ENCODE measurements at places on chromosomes 7 and 10.

- no peaks in the 10 kb centered on the region for H3K36me3 ChIP-seq
- peaks cover 3% of the 10 kb centered on the region for H3K27me3 ChIP-seq
- no peak overlapping the region for H3K27ac ChIP-seq
- DNase-seq, result peak; percentile 35
- H3K4me1 ChIP-seq, result peaks cover under 1% of the 10 kb centered on the region
Observed at GRCh38 chr7:75756991-75757676, 14.9 kb downstream of the CCL26 start.

DNA sequence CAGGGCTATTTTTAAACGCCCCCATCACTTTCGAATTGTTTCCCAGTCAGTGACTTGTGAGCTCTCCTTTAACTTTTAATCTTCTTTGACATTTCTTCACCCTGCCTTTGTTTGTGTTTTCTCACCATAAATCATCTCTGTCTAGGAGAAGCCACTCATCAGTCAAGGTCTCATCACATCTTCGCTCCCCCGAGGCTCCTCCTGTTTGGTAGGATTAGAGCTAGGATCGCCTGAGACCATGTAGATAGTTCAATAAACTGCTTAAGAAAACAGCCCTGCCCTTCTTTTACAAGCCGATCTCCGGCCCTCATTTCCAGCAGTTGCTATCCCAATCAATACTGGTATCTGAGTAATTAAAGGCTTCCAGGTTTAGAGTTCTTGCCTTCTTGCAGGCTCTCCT, 472.8 kb upstream of the ADARB2 start:
- H3K4me1 ChIP-seq, result no peaks in the 10 kb centered on the region
- no peaks in the 10 kb centered on the region for H3K27me3 ChIP-seq
- no peak for DNase-seq
- H3K4me3 ChIP-seq, result no peak overlapping the region
- H3K36me3 ChIP-seq, result no peaks in the 10 kb centered on the region
- H3K27ac ChIP-seq, result no peak overlapping the region

DNA sequence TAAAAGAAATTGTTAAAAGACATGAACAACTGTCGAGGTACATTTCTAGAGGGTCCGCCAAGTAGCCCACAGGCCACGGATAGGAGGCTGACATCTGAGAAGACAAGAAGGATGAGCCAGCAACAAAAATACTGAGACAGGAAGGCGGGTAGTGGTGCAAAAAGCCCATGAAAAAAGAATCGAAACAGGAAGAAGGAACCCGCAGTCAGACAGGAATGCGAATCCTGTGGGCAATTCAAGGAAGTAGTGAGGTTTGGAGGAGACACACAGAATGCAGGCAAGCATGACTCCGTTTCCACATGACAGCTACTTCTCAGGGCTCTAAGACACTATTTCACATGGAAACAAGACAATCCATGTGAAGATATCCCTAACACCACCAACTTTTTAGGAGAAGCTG, 125.2 kb downstream of the DOCK4 start:
- no peak overlapping the region for H3K4me3 ChIP-seq
- H3K27me3 ChIP-seq, result peaks cover 29% of the 10 kb centered on the region
- no peaks in the 10 kb centered on the region for H3K36me3 ChIP-seq
- no peak for DNase-seq
- H3K27ac ChIP-seq, result no peak overlapping the region
- peaks cover 16% of the 10 kb centered on the region for H3K4me1 ChIP-seq

DNA sequence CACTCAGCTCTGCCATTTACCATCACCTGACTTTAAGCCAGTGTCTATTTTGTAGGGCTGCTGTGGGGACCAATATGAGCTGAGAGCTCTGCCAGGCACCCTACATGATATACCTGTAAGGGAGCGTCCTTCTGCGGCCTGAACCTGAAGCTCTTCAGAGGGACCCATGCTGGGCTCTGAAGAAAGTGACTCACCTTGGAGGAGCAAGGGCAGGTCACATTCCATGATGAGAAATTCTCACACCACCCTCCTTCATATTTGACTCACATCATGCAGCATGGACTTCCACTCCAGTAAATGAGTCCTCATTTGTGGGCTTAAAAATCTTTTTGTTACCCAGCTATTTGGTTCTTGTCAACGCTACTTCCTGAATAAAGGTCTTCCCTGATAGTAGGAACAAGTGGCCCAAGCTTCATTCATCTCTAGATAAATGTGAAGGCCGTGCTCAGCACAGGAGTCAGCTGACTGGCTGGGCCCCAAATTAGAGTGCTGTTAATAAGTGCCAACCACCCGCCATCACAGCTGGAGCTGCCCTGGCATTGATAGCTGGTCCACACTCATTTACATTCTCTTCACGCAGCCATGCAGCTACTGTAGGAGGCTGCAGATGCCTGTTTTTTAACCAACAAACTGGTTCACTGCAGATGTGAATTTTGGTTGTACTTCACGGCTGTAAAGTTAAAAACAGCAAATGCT, 78.4 kb downstream of the RNF216 start:
- no peak overlapping the region for H3K27ac ChIP-seq
- DNase-seq, result no peak
- H3K4me3 ChIP-seq, result no peak overlapping the region

DNA sequence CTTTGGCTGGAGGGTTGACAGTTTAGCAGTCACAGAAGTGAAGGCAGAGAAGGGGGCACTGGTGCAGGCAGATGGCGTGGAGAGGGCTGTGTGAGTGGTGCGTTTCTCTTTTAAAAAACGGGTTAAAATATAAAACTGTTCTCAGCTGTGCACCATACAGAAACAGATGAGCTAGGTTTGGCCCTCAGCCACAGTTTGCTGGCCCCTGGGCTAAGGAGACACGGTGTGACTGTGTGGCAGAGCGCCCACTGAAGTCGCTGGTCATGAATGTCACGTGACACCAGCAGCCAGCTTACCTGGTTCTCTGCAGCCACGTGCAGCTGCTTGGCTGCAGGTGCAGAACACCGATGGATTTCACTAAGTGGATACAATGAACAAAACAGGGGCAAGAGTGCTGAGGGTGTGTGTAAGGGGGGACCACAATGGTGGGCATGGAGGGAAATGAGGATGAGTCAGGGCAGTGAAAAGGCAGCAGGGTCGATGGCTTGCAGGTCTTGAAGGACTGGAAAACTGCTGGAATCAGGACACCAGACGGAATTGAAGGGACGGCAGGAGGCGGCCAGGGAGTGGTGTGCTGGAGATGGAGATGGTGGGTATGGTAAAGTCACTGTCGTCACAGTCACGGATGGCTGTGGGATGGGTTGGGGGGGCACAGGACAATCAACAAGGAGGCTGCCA, 7.4 kb downstream of the ZNF746 start:
- no peak for DNase-seq
- no peaks in the 10 kb centered on the region for H3K27me3 ChIP-seq
- H3K27ac ChIP-seq, result no peak overlapping the region
